Pericardium fibroblast (primary cell): ENCODE measurements at places on chromosomes 6 and 20. TPM values are rescaled to one million over a fixed set of nuclear protein-coding genes. Genes with fewer than 3 reads are reported as not detected.

The IMPG1 gene
- total RNA-seq = not detected in 2 replicates

The OOEP gene
- 0.23 TPM in 1 of 2 replicates, not detected in the other for total RNA-seq

The SLC52A3 gene
- total RNA-seq = not detected in 2 replicates

The FOXF2 gene
- total RNA-seq = 0.82 and 4.5 TPM in 2 replicates

The ACAT2 gene
- 36.9 and 55.0 TPM in 2 replicates for total RNA-seq

The ADGRF1 gene
- total RNA-seq = not detected in 2 replicates

The LY6G5B gene
- total RNA-seq = 1.0 and 1.2 TPM in 2 replicates

The EYS gene
- total RNA-seq = not detected in 2 replicates

The PGBD1 gene
- 3.7 and 5.0 TPM in 2 replicates for total RNA-seq

The OXT gene
- not detected in 2 replicates for total RNA-seq

The GGTLC1 gene
- not detected in 2 replicates for total RNA-seq

The THBD gene
- total RNA-seq = 10.4 and 10.7 TPM in 2 replicates

The PCIF1 gene
- total RNA-seq = 11.6 and 16.3 TPM in 2 replicates

The KCNK15 gene
- total RNA-seq = 1.5 and 2.0 TPM in 2 replicates

The NEURL2 gene
- total RNA-seq = 3.6 and 4.9 TPM in 2 replicates

The CD109 gene
- 16.6 and 35.7 TPM in 2 replicates for total RNA-seq

The GJA10 gene
- total RNA-seq = not detected in 2 replicates

The CDH4 gene
- total RNA-seq = 0.82 and 2.6 TPM in 2 replicates

The SLC22A16 gene
- not detected in 2 replicates for total RNA-seq

The GSTA2 gene
- not detected in 2 replicates for total RNA-seq

The BFSP1 gene
- total RNA-seq = 0.60 and 1.5 TPM in 2 replicates

The VGLL2 gene
- total RNA-seq = 0.17 TPM in 1 of 2 replicates, not detected in the other

The RNF182 gene
- total RNA-seq = 0.70 and 5.3 TPM in 2 replicates
